GM04503 (cell line): ENCODE measurements at places on chromosomes 13 and 19.

GRCh38 chr13:113907635-113908617 is 44.0 kb upstream of the GAS6 start:
- peak; percentile 67 for DNase-seq

- DNase-seq: no peak
Observed at GRCh38 chr13:20998649-20999415, 62.6 kb downstream of the LATS2 start.

DNA sequence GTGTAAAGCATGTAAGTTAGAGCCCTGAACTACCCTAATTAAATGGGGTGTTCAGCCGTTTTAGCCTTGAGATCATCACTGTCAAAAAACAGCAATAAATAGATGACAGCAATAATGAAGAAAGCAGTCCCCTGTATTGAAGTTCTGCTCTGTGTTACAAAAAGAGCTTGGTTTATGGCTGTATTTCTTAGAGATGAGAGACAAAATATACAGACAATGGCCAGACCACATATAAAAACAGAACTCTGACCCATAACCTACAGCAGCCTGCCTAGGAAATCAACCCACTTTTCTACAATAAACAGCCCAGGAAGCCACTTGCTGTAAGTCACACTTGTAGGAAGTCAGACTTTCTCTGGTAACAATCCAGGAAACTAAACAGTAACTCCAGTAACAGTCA is 10.8 kb downstream of the IGFL3 start:
- no peak for DNase-seq

- DNase-seq: no peak
Observed at GRCh38 chr13:101730420-101731000, 278.0 kb downstream of the ITGBL1 start.

GRCh38 chr13:41289463-41289881 is 21.6 kb upstream of the NAA16 start:
- DNase-seq: no peak

GRCh38 chr13:24168392-24168750 is 7.9 kb downstream of the SPATA13 start:
- DNase-seq: no peak

- DNase-seq: no peak
Observed at GRCh38 chr13:100815476-100816046, 141.0 kb upstream of the TMTC4 start.

DNA sequence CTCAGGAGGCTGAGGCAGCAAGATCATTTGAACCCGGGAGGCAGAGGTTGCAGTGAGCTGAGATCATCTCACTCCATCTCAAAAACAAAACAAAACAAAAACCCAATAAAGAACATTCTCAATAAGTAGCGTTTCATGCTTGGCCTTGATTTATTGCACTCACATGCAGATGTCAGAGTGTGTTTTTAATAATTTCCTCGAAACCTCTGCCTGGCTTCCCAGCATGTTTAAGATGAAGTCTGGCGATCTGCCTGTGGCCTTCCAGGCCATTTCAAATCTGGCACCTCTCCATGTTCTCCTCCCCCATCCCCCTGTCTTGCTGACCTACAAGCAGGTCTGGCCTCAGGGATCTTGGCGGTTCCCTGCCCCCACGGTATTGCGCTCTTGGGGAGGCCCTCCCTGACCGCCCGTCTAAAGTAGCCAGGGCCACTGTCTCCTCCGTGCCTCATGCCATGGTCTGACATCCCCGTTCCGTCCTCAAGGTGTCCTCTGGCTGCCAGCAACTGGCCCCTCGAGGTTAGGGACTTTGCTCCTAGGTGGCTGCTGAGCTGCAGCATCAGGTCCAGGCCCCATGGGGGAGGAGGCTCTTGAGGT is 1.6 kb downstream of the WDR88 start:
- DNase-seq: no peak

- DNase-seq: peak; percentile 12
Observed at GRCh38 chr13:109647053-109647452, 139.3 kb downstream of the IRS2 start.

GRCh38 chr13:98443329-98443728 is 133.6 kb downstream of the STK24 start:
- peak; percentile 58 for DNase-seq

- DNase-seq: no peak
Observed at GRCh38 chr19:14182476-14182875, 23.5 kb downstream of the ADGRL1 start.

- no peak for DNase-seq
Observed at GRCh38 chr13:35514061-35514477, 37.6 kb upstream of the MAB21L1 start.

DNA sequence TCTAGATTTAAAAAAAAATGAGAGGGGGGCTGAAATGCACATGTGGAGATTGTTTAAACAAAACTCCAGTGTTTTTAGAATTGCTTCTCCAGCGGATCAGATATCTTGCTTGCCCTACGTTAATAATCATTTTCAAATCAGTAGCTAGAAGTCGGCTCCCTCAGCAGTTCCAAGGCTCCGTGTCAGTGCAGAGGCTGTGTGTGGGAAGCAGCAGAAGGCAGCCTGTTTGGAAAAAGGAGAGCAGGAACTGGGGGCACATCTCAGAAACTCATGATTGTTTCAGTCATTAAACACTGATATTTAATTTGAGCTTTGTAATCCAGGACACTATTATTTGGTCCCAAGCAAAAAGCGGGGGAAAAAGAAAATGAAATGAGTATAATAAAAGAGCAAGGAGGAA is 50.9 kb downstream of the SOX21 start:
- DNase-seq: no peak

DNA sequence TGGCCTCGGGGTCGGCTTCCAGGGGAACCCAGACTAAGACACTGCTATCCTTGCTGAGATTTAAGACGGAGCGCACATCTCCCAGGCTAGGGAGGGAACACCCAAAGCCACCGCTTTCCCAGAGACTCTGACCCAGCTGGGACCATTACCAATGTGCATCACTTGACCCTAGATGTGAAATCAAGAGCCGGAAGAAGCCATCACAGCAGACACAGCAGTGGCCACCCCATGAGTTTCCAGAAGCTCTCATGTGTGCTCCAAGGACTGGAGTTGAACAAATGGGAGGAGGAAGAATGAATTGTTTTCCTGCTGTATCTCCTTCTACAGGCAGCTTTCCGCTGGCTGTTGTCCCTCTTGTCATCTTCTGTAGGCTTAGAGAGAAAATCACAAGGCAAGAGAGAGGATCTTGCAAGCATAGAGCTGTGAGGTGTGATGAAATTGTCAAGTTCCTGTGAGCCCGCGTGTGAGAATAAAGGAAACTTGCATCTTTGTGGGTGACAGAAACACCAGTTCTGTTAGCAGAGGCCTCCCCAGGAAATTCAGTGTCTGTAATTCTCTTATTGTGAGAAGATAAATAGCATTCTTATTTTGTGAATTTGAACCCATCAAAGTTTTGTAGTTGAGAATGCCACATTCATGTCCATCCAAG is 711.8 kb downstream of the UQCRFS1 start:
- DNase-seq: no peak

- DNase-seq: peak; percentile 50
Observed at GRCh38 chr19:3852614-3853254, 16.1 kb downstream of the ZFR2 start.

- DNase-seq: no peak
Observed at GRCh38 chr13:40494513-40494912, 171.9 kb downstream of the FOXO1 start.

DNA sequence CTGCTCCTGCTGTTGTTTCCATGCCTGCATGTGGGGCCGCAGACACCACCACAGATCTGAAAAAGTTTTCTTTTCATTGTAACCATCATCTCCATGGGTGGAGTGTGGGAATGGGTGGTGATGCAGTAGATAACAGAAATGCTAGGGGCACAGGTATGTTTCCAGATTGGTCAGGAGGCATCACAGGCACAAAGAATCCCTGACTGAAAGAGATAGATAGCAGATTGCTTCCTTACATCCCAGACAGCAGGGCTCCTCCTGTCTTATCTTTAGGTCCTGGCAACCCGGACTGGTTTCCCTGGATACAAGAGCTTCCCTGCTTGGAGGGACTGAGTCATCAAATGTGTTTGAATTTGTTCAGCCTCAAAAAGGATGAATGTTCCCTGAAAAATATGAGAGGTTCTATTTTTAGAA is 1937.6 kb downstream of the PCDH9 start:
- no peak for DNase-seq

- no peak for DNase-seq
Observed at GRCh38 chr19:41920882-41921576, 7.2 kb downstream of the ERFL start.

DNA sequence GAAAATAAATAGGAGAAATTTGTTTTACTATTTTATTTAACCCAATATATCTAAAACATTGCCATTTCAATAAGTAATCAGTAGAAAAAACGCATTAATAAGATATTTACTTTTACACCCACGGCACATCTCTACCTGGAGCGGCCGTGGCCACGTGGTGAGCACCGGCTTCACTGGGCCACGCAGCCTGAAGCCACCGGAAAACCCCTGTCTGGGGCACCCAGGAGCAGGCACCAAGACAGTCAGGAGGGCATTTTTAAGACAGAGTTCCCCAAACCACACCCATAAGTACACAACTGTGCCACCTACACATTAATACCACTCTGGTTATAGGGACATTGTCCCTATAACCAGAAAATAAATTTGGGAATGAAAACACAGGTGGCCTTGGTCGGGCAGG is 80.9 kb downstream of the SPACA7 start:
- DNase-seq: no peak

GRCh38 chr19:4580961-4581665 is 21.6 kb upstream of the SEMA6B start:
- no peak for DNase-seq

- no peak for DNase-seq
Observed at GRCh38 chr13:63396746-63397145, 1981.1 kb upstream of the PCDH20 start.

- DNase-seq: no peak
Observed at GRCh38 chr13:108777421-108778420, 148.3 kb downstream of the MYO16 start.

- no peak for DNase-seq
Observed at GRCh38 chr19:56827708-56828107, 12.8 kb downstream of the PEG3 start.

- DNase-seq: no peak
Observed at GRCh38 chr13:62360609-62361008, 945.0 kb upstream of the PCDH20 start.

DNA sequence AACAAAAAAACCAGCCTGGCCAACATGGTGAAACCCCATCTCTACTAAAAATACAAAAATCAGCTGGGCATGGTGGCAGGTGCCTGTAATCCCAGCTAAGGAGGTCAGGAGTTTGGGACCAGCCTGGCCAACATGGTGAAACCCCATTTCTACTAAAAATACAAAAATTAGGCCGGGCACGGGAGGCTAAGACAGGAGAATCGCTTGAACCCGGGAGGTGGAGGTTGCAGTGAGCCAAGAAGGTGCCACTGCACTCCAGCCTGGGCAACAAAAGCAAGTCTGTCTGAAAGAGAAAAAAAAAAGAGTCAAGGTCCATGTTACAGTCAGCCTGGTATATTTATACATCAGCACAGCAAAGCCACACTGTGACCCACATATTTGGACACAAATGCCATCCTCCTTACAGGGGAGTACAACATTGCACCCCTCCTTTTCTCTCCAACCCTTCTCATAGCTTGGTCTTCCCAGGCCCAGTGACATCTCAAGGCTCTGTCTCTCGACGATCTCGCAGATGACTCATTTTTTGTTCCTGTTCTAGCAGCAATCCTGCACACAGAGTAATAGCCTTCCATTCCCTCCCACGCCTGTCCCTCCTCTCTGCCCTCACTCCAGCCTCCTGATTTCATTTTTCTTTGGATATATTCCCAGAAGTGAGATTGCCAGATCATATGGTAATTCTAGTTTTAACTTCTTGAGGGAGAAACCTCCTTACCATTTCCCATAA is 21.0 kb upstream of the DPP9 start:
- DNase-seq: peak; percentile 78

DNA sequence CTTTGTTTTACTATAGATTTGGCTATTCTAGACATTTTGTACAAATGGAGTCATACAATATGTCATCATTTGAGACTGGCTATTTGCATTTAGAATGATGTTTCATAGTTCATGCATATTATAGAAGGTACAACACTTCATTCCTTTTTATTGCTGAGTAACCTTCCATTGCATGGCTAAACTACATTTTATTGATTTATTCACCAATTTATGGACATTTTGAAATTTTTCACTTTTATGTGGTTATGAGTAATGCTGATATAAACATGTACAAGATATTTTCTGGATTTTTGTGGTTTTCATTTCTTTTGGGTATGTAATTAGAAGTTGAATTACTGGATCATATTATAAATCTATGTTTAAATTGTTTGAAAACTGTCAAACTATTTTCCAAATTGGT is 710.3 kb upstream of the SLITRK5 start:
- DNase-seq: no peak

DNA sequence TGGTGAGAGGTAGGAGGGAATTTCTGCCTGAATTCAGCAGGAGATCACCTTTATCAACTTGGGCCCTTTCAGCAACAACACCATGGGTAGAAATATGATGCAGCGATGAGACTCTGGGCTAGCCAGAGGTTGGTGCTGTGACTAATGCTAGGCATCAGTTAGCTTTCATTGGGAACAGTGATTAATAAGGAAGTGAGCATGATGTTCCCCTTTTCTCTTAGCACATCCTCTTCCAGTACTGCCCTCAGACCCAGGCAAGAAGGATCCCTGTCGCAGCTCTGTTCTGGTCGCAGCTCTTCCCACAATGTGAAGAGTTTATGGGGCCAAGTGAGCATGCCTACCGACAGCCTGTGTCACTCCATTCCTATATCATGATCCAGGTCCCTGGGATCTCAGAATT is 100.5 kb downstream of the FLT1 start:
- DNase-seq: no peak

GRCh38 chr19:7674010-7675005 is 2.6 kb upstream of the MCEMP1 start:
- DNase-seq: no peak

- no peak for DNase-seq
Observed at GRCh38 chr19:53962887-53963431, at the start of gene CACNG8. TSS of gene CACNG8 (plus strand) at chr19:53962937.

DNA sequence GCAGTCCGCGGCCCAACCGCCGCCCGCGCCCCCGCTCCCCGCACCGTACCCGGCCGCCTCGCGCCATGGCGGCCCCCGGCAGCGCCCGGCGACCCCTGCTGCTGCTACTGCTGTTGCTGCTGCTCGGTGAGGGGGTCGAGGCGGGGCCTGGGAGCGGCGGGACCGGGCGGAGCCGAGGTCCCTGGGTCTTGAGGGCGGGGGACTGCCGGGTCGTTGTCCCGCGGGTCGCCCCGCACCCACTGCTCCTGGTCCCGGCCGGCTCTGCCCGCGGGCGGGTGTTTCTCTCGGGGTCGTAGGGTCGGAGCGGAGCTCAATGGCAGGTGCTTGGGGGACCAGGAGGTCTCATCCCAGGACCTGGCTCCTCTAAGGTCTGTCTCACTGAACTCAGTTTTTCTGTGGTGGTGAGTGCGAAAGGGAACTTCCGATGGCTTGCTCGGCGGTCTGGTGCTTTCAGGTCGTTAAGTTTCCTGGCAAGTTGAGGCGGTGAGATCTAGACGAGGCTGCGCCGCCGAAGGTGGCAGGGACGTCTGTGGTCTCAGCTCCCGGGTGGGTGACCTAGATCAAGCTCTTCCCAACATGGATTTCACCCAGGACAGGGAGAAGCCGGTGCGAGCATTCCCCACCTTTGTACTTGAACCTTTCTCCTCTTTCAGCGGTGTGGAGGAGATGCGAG is 467 bp downstream of the LAMP1 start:
- DNase-seq: no peak

- no peak for DNase-seq
Observed at GRCh38 chr13:50911937-50912795, 2.6 kb downstream of the RNASEH2B start.
